ENCODE measurements at places on chromosomes 2 and 18. TPM values are rescaled to one million over a fixed set of nuclear protein-coding genes. Genes with fewer than 3 reads are reported as not detected.

The CSRNP3 gene
- 7.1 TPM for total RNA-seq

The GALNT13 gene
- total RNA-seq, result 0.23 TPM

The LIMS2 gene
- 104 TPM for total RNA-seq

The MC5R gene
- total RNA-seq, result not detected

The ECEL1 gene
- total RNA-seq, result 0.35 TPM

DNA sequence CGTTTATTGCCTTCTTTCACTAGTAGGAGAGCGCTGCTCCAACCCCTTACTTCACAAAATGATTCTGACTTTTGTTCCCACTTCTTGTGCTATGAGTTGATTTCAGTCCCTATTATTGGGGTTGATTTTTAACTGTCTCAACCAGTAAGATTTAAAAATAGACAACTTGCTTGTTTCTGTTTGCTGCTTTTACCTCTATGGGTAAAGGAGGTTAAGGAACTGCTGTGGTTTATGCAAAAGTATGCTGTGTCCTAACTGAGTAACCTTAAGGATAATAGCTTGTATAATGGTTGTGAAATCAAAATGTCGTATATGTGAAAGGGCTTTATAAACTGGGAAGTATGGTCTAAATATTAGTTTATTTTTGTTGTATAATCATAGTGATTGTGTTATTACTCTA, 22.6 kb downstream of the ALMS1 start:
- DNase-seq, result no peak

- no peak for DNase-seq
Observed at GRCh38 chr2:136171223-136171622, 53.3 kb upstream of the CXCR4 start.

GRCh38 chr2:71756280-71756906, 303.0 kb downstream of the DYSF start:
- no peak for DNase-seq

DNA sequence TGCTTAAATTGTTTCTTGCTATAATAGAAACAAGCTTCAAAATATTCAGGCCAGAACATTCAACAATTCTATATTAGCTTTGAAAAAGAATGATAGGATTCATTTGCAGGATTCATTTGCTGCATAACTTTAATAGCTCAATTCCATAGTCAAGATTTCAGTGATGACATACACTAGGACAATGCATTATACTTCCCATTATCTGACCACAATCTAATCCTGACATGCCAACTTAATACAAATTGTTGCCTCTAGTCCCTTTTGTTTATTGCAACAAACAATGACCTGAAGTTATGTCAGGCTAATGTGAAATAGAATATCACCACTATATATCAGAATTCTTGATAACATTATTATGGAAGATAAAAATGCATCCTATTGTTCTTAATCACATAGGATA, 169.4 kb downstream of the DNAH7 start:
- no peak for DNase-seq

- no peak for DNase-seq
Observed at GRCh38 chr2:205803500-205803899, 121.2 kb downstream of the NRP2 start.

GRCh38 chr2:159612255-159612901, 4.0 kb downstream of the BAZ2B start:
- DNase-seq, result no peak

DNA sequence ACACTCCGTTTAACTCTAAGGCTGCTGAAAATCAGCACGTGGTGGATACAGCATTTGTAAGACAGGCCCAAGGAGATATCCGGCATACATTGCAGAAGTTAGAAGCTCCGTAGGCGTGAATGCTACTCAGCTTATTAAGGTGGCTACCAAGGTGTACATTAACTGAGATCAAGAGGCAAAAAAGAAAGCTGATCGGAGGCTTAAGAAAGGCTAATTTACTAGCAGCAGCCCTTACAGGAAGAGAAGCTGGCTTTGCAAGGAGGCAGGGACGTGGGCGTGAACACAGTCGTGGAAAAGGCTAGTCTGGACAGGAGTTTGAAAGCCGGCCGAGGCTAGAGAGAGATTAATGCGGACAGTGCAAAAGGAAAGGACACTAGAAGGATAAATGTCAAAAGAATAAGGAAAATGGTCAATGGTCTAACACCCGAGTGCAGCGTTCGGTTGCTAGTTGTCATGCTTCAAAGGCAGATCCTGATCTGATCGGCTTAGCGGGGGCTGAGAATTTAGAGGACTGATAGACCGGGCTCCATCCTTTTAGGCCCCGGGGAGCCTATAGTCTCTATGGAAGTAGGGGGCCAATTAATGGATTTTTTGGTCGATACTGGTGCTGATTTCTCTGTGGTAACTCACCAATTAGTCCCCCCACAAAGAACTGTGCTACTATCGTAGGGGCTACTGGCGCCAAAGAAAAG, 45.6 kb upstream of the SELENOI start:
- no peak for DNase-seq

- DNase-seq, result no peak
Observed at GRCh38 chr2:15820927-15821326, 119.4 kb upstream of the MYCN start.

GRCh38 chr2:35864141-35864540, 491.4 kb upstream of the CRIM1 start:
- DNase-seq, result no peak

GRCh38 chr2:232870766-232871371, 805 bp downstream of the SNORC start:
- no peak for DNase-seq

DNA sequence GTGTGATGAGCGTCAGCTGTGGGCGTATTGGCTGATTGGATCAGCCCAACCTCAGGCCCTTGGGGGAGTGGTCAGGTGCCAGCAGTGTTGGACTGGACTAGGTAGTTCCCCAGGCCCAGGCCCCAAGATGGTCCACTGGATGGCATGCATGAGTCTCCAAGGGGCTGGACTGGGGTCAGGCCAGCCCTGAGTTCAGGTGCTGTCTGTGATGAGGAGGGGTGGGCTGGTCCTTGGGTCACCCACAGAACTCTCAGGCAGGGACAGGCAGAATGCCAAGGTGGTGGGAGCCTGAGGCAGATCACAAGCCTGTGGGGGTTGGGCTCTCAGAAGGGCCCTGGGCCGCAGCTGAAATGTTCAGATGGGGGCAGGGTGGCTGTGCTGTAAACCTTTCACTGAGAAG, 59.5 kb upstream of the THUMPD2 start:
- no peak for DNase-seq

DNA sequence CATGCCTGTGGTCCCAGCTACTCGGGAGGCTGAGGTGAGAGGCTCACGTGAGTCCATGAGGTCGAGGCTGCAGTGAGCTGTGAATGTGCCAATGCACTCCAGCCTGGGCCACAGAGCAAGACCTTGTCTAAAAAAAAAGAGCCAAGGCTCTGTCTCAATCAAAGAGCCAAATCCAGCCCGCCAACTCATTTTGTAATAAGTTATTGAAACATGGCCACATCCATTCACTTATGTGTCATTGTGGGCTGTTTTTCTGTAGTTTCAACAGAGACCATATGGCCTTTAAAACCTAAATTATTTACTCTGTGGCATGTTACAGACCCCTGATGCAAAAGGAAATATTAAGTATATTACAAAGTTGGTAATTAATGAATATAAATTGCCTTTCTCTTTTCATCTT, 60.8 kb downstream of the GPR39 start:
- DNase-seq, result no peak

DNA sequence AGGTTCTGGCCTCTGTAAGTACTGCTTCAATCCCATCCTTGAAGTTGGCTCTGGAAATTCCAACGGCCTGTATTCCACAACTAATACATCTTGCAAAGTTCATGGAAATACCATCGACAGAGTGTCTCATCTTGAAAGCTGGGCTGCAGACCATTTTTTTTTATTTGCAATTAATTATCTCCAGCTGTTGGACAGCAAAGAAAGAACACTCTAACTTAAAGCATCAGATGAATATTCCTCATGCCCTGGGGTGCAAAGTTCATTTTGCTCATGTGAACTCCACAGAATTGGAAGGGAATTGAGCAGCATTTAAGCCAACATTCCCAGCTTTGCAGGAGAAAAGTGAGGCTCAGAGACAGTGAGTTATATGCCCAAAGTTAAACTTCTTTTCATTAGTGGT, 96.5 kb upstream of the PIEZO2 start:
- DNase-seq, result no peak

Measured in mucosa of gallbladder (tissue), 1 donor.